Nephron progenitor cell (in vitro differentiated cells): ENCODE measurements at places on chromosomes 12 and 14.

- no peak for DNase-seq
- H3K27ac ChIP-seq: no peak overlapping the region
- no peaks in the 10 kb centered on the region for H3K4me1 ChIP-seq
- H3K27me3 ChIP-seq: no peaks in the 10 kb centered on the region
- no peak overlapping the region for H3K4me3 ChIP-seq
These were observed 12.6 kb upstream of the DIO2 start for GRCh38 chr14:80223696-80224465.

- H3K36me3 ChIP-seq: no peaks in the 10 kb centered on the region
- no peak for DNase-seq
- H3K4me3 ChIP-seq: no peak overlapping the region
- peaks cover 5% of the 10 kb centered on the region for H3K27me3 ChIP-seq
- H3K4me1 ChIP-seq: no peaks in the 10 kb centered on the region
These were observed 52.2 kb upstream of the ANP32D start for GRCh38 chr12:48420039-48420775.

DNA sequence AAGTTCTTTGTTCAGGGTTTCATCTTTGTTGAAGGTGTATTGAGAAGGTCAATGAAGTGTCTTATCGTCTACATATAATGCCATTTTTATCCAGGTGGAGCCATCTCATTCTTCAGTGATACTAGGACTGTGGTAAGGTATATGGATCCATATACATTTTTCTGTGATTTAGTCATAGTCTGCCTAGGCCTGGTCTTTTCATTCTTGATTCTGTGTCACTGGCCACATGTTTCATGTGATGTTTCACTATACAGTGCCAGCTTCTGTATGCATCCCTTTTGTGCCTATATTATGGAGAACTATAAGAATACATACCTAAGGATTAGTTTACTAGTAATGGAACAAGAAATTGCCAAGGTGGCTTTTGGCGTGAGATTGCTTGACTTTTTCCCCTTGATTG lies 40.5 kb downstream of the VEZT start:
- no peak for DNase-seq
- H3K4me1 ChIP-seq: peaks cover 11% of the 10 kb centered on the region
- H3K27ac ChIP-seq: no peak overlapping the region
- H3K4me3 ChIP-seq: no peak overlapping the region
- H3K36me3 ChIP-seq: peaks cover 44% of the 10 kb centered on the region

DNA sequence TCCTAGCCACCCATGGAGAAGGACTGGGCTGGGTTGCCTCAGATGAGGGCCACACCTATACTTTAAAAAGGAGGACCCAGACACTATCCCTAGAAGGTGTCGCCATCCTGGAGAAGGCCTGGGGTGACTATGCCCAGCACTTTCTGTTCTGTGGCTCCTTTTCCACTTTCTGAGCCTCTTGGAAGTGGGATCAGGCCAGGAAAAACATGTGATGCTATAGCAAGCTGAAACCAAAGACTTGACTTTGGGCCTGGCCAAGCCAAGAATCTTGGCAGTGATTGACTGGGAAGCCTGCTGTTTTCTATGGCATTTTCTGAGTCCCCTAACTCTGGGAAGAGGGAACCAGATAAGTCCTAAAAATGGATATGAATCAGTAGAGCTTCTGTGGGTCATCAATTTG lies 332.3 kb downstream of the ZFP36L1 start:
- no peak overlapping the region for H3K27ac ChIP-seq
- peaks cover 3% of the 10 kb centered on the region for H3K27me3 ChIP-seq
- peaks cover 54% of the 10 kb centered on the region for H3K4me1 ChIP-seq
- DNase-seq: no peak

DNA sequence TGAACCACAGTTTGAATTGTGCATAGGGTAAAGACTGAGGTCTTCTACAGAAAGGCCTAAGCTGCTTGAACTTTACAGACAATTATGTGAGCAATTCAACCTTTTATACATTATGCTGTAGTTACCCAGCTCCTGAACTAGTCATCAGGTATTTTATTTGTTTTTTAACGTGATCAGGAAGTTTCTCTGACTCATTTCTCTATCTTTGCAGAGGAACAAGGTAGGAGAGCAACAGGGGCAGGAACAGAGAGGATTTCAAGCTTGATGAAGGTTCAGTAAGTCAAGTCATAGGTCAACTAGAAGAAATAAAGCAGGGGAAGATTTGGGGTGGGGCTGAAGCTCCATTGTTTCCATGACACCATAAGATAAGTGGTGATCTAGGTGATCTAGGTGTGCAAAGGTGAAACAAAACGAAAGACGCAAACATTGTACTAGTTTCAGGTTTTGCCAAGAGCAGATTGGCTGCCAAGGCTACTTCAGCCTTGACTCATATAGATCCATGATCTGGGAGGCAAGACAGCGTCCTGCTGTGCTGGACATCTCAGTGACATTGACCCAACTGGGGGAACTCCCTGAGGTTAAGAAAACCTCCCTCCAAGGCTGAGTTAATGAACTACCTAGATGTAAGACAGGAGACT lies 198.1 kb downstream of the DAD1 start:
- no peak overlapping the region for H3K4me3 ChIP-seq
- no peak for DNase-seq
- H3K36me3 ChIP-seq: no peaks in the 10 kb centered on the region
- no peak overlapping the region for H3K27ac ChIP-seq
- peaks cover 51% of the 10 kb centered on the region for H3K4me1 ChIP-seq

- no peak overlapping the region for H3K4me3 ChIP-seq
- no peak overlapping the region for H3K27ac ChIP-seq
- no peaks in the 10 kb centered on the region for H3K36me3 ChIP-seq
These were observed 499.2 kb downstream of the CCER1 start for GRCh38 chr12:90455756-90456155.
